ENCODE measurements at places on chromosomes 7 and 10.

DNA sequence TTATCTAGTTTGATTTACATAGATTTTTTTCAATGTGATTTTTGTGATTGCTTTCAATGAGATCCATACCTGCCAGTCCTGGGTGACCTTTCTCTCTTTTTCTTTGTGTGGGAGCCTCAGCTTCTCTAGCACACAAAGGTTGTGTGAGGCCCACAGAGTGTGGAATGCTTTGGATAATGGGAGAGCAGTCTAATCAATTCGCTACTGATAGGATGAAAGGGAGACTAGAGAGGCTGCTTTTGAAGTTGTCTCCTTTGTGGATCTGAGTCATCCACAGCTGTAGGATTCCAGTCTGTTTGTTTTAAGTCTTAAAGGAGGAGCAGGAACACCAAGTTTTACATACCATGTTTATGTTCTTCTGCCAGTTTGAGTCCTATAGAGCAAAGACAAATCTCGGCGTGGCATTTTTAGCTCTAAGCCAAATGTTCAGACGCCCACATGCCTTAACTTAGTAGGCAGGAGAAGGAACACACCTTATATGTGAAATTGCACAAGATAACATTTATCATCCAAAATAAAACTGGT, 330.0 kb downstream of the ARL4A start:
- no peak for DNase-seq

GRCh38 chr7:109895536-109895935, 1195.4 kb upstream of the LRRN3 start:
- DNase-seq = no peak

DNA sequence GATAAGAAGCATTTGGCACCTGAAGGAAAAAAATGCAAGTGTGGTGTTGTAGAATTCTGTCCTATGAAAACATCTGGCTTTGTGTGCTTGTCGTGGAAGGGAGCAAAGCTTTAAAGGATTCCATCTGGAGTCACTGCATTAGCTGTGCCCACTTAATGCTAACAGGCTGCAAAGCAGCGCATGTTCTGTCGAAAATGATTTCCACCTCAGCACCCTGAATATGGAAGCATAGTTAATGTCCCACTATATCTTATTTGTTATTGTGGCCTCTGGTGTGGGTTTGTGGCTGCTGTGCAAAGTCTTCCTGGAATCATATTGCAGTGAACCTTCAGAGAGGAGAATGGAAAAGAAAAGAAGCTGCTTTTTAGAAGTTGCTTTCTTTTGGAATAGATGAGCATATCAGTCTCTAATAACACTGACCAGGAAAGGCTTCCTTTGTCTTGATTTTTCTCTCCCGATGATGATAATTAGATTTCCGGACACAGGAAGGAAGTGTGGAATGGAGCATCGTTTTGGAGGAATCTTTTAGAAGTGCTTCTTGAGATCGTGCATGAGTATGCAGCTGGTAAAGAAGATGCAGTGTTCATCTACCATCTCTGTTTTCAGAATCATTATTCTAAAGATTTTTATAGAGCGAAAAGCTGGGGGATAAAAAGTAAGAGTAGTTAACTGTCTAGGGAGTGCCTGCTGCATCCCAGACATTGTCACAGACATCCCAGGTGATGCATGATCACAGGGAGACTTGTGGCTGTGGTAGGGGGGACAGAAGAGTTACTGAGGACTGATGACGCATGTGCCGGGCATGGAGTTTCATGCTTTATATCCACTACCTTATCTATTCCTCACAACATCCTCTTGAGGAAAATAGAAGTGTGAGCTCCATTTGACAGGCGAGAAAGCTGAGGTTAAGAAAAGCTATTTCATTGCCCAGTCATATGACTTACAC, 54.6 kb downstream of the TEX36 start:
- DNase-seq = no peak

DNA sequence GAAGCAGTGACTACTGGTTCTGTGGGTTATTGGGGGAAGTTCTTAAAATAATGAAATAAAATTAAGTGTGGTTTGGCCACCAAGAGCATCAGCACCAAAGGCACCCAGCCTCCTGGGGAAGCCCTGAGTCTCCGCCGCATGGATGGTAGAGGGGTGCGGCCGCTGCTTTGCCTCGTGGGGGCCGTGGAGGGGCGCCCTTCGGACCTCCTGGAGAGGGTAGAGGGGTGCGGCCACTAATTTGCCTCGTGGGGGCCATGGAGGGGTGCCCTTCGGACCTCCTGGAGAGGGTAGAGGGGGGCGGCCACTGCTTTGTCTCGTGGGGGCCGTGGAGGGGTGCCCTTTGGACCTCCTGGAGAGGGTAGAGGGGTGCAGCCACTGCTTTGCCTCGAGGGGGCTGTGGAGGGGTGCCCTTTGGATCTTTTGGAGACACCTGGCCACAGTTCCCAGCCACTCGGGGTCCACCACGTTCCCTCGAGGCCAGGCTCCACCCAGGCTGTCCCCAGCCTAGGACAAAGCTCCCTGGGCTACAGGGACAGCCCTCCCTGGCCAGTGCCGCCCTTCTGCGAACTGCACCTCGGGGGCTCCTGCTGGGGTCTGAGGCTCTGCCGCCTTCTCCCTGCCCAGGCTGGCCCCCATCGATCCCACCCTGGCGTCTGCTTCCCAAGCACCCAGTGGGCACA, 535.1 kb downstream of the PTPRN2 start:
- DNase-seq = no peak

GRCh38 chr10:3805201-3805790, 20.3 kb upstream of the KLF6 start:
- DNase-seq = no peak

DNA sequence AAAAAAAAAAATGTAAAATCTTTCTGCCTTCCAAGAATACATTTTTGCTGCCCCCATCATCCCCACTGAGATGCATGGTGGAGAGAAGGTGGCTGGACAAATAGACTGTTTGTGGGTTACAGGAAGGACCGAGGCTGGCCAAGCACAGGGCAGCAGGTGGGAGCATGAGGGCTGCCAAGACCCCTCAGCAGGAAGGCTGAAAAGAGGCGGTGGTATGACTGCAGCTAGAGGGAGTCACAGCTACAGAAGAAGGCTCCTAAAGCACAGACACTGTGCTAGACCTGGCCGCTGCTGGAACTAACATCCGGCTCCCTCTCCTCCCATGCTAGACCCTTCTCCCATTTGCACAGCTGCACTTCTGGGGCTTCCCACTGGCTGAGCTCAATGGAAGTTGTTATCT, 289.6 kb downstream of the TCERG1L start:
- DNase-seq = no peak

DNA sequence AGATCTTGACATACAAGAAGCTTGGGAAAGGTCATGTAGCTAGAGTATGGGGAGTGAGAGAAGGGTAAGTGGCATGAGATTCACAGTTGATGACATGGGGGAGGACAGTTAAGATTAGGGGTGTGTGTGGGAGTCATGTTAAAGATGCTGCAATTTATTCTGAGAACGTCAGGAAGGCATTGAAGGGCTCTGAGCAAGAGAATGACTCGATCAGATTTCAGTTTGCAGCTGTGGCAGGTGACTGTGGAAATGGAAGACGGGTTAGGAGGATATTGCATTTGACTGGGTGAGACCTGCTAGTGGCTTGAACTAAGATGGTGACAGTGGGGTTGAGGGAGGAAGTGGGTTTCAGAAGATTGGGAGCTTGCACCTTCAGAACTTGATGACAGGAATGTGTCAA, 5.6 kb downstream of the CDC123 start:
- no peak for DNase-seq

DNA sequence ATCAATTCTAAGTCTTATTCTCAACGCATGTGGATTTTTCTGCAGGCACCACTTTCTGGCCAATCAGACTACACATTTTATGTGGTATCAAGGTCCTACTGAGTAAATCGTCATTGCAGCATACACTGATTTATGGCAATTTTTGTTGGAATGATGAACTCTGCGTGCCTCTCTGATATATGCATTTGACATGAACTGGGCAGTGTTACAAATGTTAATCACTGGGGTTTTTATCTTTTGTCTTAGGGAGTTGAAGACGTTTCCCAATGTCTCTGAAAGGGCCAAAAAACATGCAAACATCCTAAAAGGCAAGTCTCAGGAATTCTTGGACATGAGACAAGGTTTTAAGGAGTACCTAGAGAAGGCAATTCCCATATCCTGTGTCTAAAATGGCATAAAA, 809.5 kb upstream of the CELF2 start:
- DNase-seq = no peak

DNA sequence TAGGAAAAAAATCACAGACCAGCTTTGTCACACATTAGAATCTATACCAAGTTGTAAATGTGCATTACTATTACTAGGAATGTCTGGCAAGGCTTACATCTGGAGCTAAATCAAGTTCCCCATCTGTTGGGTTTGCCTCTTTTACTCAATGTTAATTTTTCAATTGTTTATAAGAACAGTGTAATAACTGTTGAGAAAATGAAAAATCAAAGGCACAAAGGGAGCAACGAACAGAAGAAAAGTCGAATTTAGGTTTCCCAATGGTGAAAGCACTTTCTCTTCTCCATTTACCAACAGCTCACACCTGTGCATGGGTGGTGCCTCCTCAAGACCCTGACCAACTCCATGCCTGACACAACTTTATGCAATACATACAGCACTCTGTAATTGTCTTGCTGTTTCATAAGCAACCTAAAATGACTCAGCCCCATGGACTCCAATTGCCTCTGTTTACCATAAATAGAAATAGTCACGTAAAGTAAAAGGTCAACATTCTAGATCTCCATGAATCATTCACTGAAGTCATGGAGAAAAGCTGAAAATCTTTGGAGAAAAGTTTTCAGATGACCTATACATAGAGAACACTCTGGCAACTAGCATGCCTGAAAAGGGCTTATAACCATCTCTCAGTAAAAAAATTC, 95.5 kb upstream of the KCNIP2 start:
- DNase-seq = no peak

- DNase-seq = no peak
These were observed 201.3 kb downstream of the FANK1 start for GRCh38 chr10:126097558-126098225.

- DNase-seq = no peak
These were observed 34.2 kb downstream of the RPP38 start for GRCh38 chr10:15131330-15131729.

DNA sequence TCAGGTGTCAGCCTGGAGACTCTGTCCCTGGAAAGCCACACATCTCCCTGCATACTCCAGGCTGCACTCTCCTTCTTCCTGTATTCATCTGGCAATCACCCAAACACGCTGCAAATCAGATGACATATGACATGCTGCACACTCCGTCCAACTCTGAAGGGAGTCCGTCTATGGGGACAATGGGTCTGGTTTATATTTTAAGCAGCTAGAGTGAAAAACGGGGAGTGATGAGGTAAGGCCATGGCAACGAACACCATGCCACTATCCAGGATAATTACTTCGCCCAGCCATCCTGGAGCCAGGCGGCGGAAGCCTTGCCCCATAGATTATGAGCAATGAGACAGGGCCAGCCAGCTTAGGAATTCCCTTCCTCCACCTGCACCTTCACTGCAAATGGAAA, 140.1 kb downstream of the PLXNA4 start:
- no peak for DNase-seq
